ENCODE measurements at places on chromosomes 1 and 21. TPM values are rescaled to one million over a fixed set of nuclear protein-coding genes. Genes with fewer than 3 reads are reported as not detected.

DNA sequence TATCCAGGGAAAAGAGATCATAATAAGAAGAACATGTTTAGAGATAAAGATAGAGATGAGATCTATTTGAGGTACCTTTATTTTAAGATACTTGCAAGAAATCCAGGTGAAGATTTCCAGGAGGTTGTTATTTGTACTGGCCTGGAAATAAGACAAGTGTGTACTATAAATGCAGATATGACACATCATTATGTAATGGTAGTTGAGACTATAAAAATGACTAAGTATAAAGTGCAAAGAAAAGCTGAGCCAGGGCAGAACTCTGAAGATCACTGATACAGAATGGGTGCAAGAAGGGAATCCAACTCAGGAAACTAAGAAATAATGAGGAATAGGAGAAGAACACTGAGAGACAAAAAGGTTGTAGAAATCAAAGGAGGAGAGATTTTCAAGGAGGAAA, 378.2 kb upstream of the PBX1 start:
- no peak overlapping the region for H3K27ac ChIP-seq
- H3K36me3 ChIP-seq, result no peaks in the 10 kb centered on the region
- no peak for DNase-seq

DNA sequence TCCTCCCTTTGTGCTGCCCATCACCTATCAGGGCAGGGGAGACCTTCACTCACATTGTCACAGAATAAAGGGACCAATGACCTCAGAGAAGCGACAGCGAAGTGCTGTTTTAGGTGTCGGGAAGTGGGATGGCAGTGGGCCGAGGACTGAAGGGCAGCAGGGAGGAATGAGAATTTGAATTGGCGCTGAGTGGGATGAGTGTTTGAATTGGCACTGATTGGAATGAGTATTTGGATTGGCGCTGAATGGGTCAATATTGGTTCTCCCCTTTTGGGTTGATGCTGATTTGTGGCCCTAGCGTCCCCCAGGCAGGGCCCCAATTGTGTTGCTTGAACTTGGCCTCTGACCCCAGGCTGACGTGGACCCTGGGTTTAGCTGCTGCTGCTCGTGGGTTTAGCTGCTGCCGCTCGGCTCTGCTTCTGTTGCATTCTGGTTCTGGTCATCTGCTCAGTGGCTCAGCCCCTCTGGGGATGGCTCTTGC, 12.4 kb upstream of the UMODL1 start:
- no peak for DNase-seq
- no peaks in the 10 kb centered on the region for H3K27me3 ChIP-seq
- H3K4me3 ChIP-seq, result no peak overlapping the region
- H3K36me3 ChIP-seq, result no peaks in the 10 kb centered on the region
- peaks cover 28% of the 10 kb centered on the region for H3K4me1 ChIP-seq

DNA sequence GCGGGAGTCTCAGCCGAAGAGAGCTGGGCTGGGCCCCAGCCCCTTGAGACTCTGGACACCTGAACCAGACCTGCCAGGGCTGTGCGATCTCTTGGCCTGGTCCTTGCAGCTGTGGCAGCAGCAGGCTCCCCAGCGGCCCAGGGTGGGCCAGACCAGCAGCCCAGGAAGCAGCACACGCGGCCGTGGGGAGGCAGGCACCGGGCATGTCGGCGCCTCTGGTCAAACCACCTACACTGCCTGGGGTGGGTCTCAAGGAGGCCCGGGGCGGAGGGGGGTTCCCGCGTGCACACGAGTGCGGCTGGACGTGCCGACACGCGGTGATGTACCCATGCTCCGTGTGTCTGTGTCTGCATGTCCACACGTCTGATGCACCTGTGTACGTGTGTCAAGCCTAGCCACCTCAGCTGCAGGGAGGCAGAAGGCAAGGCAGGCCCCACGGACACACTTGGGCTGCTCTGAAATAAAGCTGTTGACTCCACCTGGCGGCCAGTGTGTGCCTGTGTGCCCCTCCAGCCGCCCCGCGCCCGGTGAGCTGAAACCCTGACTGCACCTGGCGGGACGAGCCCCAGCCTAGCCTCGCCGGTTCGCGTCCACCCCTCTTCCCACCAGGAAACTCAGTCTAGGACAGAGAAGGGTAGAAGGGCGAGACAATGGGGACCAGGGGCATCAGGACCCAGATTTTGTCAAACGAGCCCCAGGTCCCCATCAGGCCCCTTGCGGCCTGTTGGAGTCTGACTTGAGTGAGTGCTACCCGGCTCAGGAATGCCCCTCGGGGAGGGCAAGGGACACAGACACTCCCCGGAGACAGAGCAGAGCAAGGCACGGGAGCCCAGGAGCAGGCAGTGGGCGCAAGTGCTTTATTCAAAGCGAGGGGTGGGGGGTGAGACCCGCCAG, 11.6 kb downstream of the SCNN1D start:
- no peak overlapping the region for H3K27ac ChIP-seq
- H3K4me1 ChIP-seq, result no peaks in the 10 kb centered on the region
- H3K27me3 ChIP-seq, result no peaks in the 10 kb centered on the region
- no peaks in the 10 kb centered on the region for H3K36me3 ChIP-seq
- no peak overlapping the region for H3K4me3 ChIP-seq

- H3K4me3 ChIP-seq, result no peak overlapping the region
- H3K27ac ChIP-seq, result no peak overlapping the region
- H3K27me3 ChIP-seq, result no peaks in the 10 kb centered on the region
- peaks cover 39% of the 10 kb centered on the region for H3K36me3 ChIP-seq
Observed at GRCh38 chr1:89528382-89528780, 3.8 kb downstream of the LRRC8B start.

DNA sequence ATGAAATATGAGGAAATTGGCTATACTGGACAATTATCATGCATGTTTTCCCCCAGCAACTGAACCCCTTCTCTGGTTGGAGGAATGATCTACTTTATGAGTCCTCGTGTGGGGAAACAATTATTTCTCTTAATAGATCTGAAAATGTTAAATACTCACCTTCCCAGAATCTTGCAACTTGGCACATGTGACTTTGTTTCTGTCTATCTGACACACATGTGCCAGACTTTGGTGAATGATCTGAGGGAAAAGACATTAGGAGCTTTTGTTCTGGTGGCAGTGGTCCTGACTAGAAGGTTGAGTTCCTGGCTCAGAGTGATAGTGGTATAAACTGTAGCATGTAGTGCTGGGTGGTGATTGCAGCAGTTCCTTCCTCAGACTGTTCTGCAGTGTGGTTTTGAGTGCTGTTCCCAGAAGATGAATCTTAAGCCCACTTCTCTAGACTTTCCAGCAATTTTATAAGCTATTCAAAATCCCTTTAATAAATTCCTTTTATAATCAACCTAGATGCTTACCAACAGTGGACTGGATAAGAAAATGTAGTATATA, 59.3 kb upstream of the B3GALNT2 start:
- H3K4me1 ChIP-seq, result peaks cover 14% of the 10 kb centered on the region
- no peak for DNase-seq
- no peaks in the 10 kb centered on the region for H3K27me3 ChIP-seq
- no peak overlapping the region for H3K27ac ChIP-seq
- no peaks in the 10 kb centered on the region for H3K36me3 ChIP-seq
- no peak overlapping the region for H3K4me3 ChIP-seq

- DNase-seq, result no peak
- no peak overlapping the region for H3K27ac ChIP-seq
- H3K4me1 ChIP-seq, result peaks cover 10% of the 10 kb centered on the region
- peak overlapping the region; percentile 29 for H3K4me3 ChIP-seq
- no peaks in the 10 kb centered on the region for H3K36me3 ChIP-seq
Observed at GRCh38 chr1:30907481-30908315, 860 bp downstream of the SDC3 start.

DNA sequence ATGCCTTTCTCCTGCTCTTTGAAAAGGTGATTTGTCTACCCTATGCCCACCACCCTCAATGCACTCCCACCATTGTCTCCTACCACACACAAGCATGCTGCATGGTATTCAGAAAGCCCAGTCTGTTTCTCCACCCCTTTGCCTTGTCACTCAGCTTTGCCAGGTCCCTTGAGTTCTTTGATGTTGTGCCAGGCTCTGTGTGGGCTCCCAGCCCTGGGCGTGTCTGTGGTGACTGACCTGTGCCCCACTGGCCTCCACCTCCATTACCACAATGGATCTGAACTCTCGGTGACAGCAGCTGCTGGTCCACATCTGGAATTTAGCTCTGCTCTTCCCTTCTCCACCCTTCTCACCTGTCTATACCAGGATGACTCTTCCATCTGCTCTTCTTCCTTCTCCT, 34.9 kb downstream of the ATP2B4 start:
- H3K36me3 ChIP-seq, result peaks cover 36% of the 10 kb centered on the region
- no peaks in the 10 kb centered on the region for H3K27me3 ChIP-seq
- DNase-seq, result no peak
- peak overlapping the region; percentile 30 for H3K27ac ChIP-seq

DNA sequence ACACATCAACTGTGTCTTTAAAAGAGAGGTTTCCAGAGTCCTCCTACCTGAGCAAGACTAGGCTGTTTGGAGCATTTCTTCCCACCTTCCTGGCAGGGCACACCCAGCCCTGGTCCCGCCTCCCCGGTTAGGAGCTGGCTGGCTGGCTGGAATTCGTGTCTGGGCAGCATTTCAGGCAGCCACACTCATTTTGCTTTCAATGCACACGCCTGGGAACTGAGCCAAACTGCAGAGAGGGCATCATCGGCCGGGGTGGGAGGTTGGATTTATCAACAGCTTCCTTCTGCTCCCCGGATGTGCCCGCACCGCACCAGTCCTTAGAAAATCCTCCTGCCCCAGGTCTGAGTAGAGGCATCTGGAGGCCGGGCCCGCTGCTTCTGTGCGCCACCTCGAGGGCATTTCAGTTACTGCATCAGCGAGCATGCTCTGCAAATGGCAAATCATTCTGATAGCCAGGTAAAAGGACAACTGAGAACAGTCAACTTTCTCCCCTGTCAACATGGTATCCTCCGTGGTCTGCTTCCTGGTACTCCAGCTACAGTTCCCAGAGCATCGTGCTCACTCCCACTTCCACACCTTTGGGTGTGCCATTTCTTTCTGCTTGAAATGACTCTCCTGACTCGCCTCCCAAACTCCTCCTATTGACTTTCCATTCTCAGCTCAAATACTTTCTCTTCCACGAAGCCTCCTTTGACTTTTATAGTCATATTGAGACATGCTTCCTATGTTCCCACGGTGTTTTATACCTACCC, 20.6 kb downstream of the TCEA3 start:
- H3K4me1 ChIP-seq, result peaks cover 16% of the 10 kb centered on the region
- peak; percentile 90 for DNase-seq
- no peak overlapping the region for H3K4me3 ChIP-seq
- no peaks in the 10 kb centered on the region for H3K27me3 ChIP-seq
- H3K36me3 ChIP-seq, result no peaks in the 10 kb centered on the region
- no peak overlapping the region for H3K27ac ChIP-seq

DNA sequence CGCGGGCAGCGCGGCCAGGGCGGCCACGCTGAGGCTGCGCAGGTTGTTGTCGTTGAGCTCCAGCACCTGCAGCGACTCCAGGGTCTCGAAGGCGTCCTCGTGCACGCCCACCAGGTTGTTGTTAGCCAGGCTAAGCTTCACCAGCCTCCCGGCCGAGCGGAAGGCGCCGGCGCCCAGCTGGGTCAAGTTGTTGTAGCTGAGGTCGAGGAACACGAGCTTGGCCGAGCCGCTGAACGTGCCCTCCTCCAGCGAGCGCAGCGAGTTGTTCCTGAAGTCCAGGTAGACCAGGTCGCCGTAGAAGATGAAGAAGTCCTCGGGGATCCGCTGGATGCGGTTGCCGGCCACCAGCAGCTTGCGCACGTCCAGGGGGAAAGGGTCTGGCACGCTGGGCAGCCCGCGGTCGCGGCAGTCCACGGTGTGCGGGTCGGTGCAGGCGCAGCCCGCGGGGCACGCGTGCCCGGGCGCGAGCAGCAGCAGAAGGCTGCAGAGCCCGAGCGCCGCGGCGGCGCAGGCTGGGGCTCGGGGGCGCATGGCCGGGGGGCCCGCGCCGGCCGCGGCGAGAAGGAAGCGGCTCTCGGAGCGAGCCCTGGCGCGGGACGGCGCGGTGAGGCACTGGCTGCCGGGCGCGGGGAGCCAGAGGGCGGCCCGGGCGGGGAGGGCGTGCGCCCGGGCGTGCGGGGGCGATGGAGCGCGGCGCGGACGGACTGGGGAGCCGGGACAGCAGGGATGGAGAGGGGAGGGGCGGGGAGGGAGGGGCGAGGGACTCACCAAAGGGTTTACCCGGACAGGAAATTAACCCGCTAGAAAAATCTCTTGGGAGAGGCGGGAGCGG, 524 bp downstream of the LRRC38 start:
- H3K4me1 ChIP-seq, result no peaks in the 10 kb centered on the region
- H3K36me3 ChIP-seq, result no peaks in the 10 kb centered on the region
- H3K27ac ChIP-seq, result no peak overlapping the region

Gene SDHB
- total RNA-seq, result 108 TPM

Gene TOMM40L
- 19.4 TPM for total RNA-seq

Gene ATAD3C
- 0.38 TPM for total RNA-seq

Measured in activated CD8-positive, alpha-beta memory T cell treated with anti-CD3 and anti-CD28 coated beads, Interleukin-2, amount 10 ng/mL, durations not matched to agents 7 days and 5 days (primary cell).